ENCODE measurements at places on chromosomes 16 and 17.

DNA sequence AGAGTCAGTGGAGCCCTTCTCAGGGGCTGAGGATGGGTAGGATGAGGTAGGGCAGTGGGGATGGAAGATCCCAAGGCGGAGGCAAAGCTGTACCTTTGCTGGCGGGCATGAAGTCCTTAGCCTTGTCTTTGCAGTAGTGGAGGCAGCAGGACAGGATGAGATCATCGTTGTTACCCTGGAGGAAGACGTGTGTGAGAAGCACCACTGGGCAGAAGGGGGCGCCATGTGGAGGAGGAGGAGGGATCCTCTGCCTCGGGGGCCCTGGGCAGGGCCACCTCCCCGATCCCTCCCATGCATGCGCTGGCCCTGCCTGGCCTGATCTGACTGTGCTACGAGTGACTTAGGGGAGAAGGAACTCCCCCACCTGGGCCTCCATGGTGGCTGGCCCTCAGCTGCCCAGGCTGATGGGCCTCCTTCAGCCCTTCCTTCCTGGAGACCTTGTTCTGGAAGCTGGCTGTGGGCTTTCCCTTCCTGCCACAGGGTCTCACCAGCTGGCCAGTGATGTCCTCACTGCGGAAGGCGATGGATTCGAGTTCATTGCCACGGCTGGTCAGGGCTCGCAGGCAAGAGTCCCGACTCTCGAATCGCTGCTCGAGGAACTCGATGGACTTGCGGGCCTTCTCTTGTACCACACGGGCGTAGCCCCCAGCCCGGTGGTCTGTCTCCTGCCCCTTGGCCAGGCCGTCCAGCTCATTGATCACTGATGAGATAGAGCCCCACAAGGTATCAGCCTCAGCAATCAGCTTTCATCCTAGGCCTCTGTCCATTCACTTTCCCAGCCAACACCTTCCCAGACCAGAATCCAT is 10.3 kb downstream of the HIC1 start:
- DNase-seq = peak; percentile 75

DNA sequence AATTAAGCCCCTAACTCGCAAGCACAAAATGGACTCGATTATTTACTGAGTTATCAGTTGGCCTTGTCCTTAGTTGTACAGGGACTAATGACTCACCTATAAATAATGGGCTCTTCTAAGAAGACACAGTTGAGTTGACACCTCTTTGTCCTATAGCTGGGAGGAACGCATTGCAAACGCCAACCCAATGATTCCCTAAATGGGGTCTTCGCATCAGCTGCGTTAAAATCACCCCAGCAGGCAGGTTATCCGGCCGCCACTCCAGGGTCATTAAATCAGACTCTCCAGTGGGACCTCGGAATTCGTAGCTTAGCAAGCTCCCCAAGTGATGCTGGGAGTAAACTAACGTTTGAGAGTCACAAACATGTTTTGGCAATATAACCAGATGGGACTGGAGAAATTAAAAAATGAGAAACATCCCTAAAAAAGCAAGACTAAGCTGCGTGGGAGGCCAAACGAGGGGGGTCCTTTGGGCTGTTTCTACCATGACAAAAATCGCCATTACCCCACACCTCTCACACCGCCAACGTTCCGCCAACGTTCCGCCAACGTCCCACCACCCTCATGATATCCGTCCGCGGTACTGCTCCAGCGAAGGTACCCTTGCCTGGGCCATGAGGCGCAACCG is 932 bp upstream of the NFE2L1 start:
- no peak for DNase-seq

DNA sequence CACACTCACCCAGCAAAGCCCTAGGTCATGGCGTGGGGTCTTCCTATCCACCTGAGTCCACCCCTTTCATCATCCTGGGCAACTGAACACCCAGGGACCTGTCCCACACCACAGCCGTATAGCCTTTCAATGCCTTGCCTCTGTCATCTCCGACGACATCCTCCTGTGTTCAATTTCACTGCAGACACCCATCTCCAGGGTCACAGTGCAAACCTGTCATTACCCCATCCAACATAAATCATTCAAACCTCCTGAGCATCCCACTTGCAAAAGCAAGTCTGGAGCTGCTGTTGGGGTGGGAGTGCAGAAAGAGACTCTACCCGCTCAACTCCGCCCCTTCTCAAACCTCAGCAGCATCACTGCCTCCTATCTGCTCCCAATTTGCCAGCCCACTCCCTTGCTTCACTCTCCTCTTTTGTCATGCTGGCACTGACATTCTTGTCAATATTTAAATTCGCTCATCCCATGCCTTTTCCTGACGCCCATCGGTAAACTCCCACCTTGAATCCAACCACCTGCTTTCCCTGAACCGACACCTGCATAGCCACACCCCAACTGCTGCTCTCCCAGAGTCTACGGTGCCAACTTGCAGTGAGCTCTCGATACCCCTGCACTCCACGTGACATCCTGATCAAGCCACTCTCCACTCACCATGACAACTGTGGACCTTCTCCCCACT is 37.0 kb downstream of the MARF1 start:
- DNase-seq = no peak

DNA sequence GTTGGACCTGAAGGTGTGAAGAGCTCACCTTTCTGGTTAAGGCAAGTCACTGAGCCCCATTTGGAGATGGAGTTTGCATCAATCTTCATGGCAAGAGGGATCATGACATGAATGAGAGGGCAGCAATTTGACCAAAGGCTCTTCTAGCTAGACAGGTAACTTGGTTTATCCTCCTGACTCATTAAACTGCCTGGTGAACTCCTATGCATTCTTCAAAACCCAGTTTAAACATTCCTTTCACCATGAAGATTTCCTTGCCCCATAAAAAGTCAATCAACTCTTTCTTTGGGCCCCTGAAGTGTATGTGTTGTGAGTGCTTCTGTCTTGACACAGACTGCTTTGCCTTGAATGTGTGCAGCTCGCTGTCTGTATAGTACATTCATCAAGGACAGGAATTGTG is 120.0 kb upstream of the FOXF1 start:
- no peak for DNase-seq

GRCh38 chr16:3652373-3653195 is 1.9 kb upstream of the DNASE1 start:
- DNase-seq = no peak

DNA sequence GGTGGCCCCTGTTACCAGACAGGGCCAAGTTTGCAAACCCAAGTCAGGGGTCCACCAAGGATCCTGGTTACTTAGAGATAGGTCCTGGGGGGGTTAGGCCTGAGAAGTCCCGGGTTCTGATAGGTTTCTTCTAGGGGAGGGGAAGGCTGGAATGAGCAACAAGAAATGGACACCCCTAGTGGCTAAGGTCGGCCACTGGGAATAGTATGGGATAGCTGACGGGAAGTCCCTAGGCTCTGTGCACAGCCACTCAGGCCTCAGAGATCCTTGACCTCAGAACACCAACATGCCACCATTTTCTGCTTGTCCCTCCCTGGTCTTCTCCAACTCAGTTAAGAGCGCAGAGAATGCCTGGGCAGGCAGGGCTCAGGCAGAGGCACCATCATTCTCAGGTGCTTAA is 13.4 kb downstream of the TK2 start:
- DNase-seq = no peak

GRCh38 chr16:57519796-57520360 is 16.5 kb downstream of the CCDC102A start:
- DNase-seq = peak; percentile 93

All from GM20000 (cell line).